ENCODE measurements at places on chromosomes 11 and 22. TPM values are rescaled to one million over a fixed set of nuclear protein-coding genes. Genes with fewer than 3 reads are reported as not detected.

ASRGL1 gene
- total RNA-seq, result 5.6 TPM

NLRP14 gene
- total RNA-seq, result 0.10 TPM

HEPN1 gene
- total RNA-seq, result not detected

DNAJB7 gene
- not detected for total RNA-seq

TRIM29 gene
- total RNA-seq, result 2.3 TPM

MMP11 gene
- total RNA-seq, result 0.38 TPM

PAX6 gene
- not detected for total RNA-seq

DMC1 gene
- total RNA-seq, result not detected

WT1 gene
- not detected for total RNA-seq

LRRC75B gene
- 37.7 TPM for total RNA-seq

GLB1L2 gene
- 0.48 TPM for total RNA-seq

PTGDR2 gene
- total RNA-seq, result 0.18 TPM

POU2AF3 gene
- 0.58 TPM for total RNA-seq

TTC28 gene
- total RNA-seq, result 12.3 TPM

CABP4 gene
- 1.1 TPM for total RNA-seq

RGL4 gene
- total RNA-seq, result not detected

MIAT gene
- total RNA-seq, result 0.60 TPM

OR51B5 gene
- 0.15 TPM for total RNA-seq

LSP1 gene
- 3.6 TPM for total RNA-seq

DUSP8 gene
- total RNA-seq, result 0.23 TPM

PRDM11 gene
- total RNA-seq, result 3.5 TPM

MS4A2 gene
- 0.15 TPM for total RNA-seq

FADS1 gene
- 34.6 TPM for total RNA-seq

TRIM6 gene
- 0.25 TPM for total RNA-seq

FGF3 gene
- total RNA-seq, result not detected

TMEM151A gene
- total RNA-seq, result 0.10 TPM

SYCE3 gene
- 0.45 TPM for total RNA-seq

LRRC55 gene
- total RNA-seq, result 0.13 TPM

ARVCF gene
- total RNA-seq, result 18.7 TPM

SLC5A4 gene
- total RNA-seq, result not detected

ELFN2 gene
- total RNA-seq, result 0.23 TPM

CRYBA4 gene
- not detected for total RNA-seq

EFCAB6 gene
- 0.45 TPM for total RNA-seq

FOLH1 gene
- total RNA-seq, result 17.9 TPM

SPI1 gene
- total RNA-seq, result 10.9 TPM

PRAME gene
- 1.2 TPM for total RNA-seq

OTOG gene
- total RNA-seq, result not detected

ESAM gene
- 10.5 TPM for total RNA-seq

CREB3L1 gene
- 0.30 TPM for total RNA-seq

PHETA2 gene
- total RNA-seq, result 1.2 TPM

MMP12 gene
- total RNA-seq, result not detected

RAB36 gene
- total RNA-seq, result 0.38 TPM

TNNI2 gene
- total RNA-seq, result not detected
